ENCODE measurements at places on chromosomes 11 and 22.

DNA sequence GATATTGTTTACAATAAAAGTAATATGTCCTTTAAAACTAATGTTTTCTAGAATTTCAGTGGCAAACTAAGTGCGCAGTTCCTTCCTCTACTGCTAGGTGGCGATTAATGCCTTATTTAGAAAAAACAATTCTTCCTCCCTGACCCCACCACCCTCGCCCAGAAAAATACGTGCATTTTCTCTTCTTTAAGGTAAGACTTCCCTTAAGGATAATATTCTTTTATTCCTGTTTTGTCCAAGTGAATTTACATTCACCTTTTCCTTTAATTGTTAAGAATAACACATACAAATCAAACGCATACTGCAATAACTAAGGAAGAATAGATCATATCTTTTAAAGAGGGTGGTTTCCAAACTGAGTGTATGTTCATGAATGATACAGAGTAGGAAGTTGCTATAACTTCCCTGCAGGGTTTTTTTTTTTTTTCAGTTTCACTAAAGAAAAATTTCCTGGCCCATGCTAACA, 17.0 kb upstream of the PSMA1 start:
- H3K27ac ChIP-seq = peak overlapping the region; percentile 88
- peak; percentile 14 for DNase-seq
- no peaks in the 10 kb centered on the region for H3K27me3 ChIP-seq
- peaks cover 41% of the 10 kb centered on the region for H3K4me1 ChIP-seq

- peaks cover 57% of the 10 kb centered on the region for H3K36me3 ChIP-seq
- peak; percentile 52 for DNase-seq
- H3K4me3 ChIP-seq = no peak overlapping the region
- no peaks in the 10 kb centered on the region for H3K27me3 ChIP-seq
- H3K4me1 ChIP-seq = peaks cover 45% of the 10 kb centered on the region
These were observed 40.7 kb downstream of the SFI1 start for GRCh38 chr22:31537019-31537535.

- H3K4me3 ChIP-seq = no peak overlapping the region
- H3K4me1 ChIP-seq = peaks cover 18% of the 10 kb centered on the region
- no peak for DNase-seq
- no peak overlapping the region for H3K27ac ChIP-seq
- peaks cover 49% of the 10 kb centered on the region for H3K36me3 ChIP-seq
These were observed 56.5 kb downstream of the PDHX start for GRCh38 chr11:34972892-34973291.

DNA sequence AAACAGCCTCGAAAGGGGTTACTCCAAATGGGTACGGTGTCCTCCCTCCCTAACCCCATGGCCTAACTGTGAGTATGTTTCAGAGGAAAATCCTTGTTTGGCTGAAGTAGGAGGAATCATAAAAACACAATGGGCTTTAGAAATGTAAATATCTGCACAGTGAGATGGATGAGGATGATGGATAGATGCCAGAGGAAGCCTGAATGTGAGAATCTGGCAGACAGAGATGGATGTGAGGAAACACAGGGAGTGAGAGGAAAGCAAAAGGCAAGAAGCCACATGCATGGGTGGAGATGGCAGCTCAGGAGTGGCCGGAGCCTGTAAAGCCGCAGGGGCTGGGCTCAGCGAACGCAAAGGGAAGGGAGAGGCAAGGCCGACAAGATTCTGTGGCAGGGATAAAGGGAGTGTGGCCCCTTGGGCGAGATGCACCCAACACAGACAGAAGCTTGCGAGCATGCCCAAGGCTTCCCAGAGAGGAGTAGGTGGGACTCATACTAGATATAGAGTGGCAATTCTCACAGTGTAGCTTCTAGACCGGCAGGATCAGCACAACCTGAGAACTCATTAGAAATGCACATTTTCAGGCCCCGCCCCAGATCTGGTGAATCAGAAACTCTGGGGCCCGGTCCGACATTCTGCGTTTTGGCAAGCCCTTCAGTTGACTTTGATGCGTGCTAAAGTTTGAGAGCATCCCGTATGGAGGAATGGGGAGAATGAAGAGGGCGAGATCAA, 237.3 kb upstream of the CADM1 start:
- H3K27ac ChIP-seq = no peak overlapping the region
- DNase-seq = no peak
- no peaks in the 10 kb centered on the region for H3K36me3 ChIP-seq
- no peaks in the 10 kb centered on the region for H3K27me3 ChIP-seq

DNA sequence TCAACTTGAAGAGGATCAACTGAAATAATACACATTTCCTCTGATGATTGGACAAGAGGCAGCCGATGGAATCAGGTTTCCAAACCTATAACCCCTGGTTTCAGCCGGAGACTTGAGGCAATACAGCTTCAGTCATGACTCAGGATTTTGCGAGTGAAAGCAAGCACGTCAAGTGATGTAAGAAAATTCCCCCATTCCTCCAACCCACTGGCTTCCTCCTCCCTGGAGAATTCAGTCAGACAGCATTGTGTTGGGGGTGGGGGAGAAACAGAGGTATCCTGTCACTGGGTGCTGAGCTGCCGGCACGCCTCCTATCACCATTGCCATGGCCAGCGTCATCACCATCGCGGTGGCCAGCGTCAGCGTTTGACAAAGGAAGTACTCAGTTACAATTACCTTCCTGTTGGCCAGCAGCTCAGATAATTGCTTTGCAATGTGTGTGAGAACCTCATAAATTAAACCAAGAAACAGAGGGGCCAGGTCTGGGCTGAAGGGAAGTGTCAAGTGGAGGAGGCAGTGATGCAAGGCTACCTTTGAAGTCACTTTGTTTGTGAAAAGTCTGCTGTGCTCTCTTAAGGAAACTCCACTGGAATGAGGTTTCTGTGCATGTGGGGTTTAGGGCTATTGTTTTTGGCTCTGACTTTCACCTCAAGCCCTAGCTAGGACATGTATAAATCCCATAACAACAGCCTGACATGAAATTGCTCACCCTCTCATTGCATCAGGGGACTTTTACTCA, 50.2 kb downstream of the LIF start:
- H3K4me3 ChIP-seq = peak overlapping the region; percentile 29
- peak overlapping the region; percentile 90 for H3K27ac ChIP-seq
- H3K27me3 ChIP-seq = no peaks in the 10 kb centered on the region
- H3K36me3 ChIP-seq = peaks cover 6% of the 10 kb centered on the region
- peak; percentile 38 for DNase-seq
- peaks cover 57% of the 10 kb centered on the region for H3K4me1 ChIP-seq

DNA sequence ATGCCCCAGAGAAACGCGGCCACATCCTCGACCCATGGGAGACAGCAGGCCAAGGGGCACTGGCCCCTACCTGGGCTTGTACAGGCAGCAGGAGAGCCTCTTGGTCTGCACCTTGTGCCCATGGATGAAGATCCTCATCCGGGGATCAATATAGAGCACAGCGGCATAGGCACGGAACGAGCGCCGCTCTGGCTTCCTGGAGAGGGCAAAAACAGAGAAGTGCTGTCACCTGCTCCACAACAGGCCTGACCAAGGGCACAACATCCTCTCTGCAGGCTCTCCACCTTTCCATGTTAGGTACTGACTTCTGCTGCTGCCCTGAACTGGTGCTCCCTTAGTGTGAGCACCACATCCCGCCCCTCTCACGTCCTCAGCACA, 27.2 kb downstream of the MORC2 start:
- peak; percentile 11 for DNase-seq
- H3K4me1 ChIP-seq = peaks cover 70% of the 10 kb centered on the region
- H3K27ac ChIP-seq = peak overlapping the region; percentile 78
- no peaks in the 10 kb centered on the region for H3K27me3 ChIP-seq
- no peak overlapping the region for H3K4me3 ChIP-seq

- H3K27ac ChIP-seq = no peak overlapping the region
- peaks cover 2% of the 10 kb centered on the region for H3K4me1 ChIP-seq
- H3K4me3 ChIP-seq = no peak overlapping the region
- DNase-seq = no peak
- no peaks in the 10 kb centered on the region for H3K27me3 ChIP-seq
- H3K36me3 ChIP-seq = peaks cover 5% of the 10 kb centered on the region
These were observed 5.8 kb upstream of the HMBS start for GRCh38 chr11:119078675-119079420.

GRCh38 chr11:109697140-109697843, 275.3 kb downstream of the C11orf87 start:
- DNase-seq = no peak
- H3K27ac ChIP-seq = no peak overlapping the region
- no peaks in the 10 kb centered on the region for H3K4me1 ChIP-seq
- no peak overlapping the region for H3K4me3 ChIP-seq
- peaks cover 5% of the 10 kb centered on the region for H3K27me3 ChIP-seq

DNA sequence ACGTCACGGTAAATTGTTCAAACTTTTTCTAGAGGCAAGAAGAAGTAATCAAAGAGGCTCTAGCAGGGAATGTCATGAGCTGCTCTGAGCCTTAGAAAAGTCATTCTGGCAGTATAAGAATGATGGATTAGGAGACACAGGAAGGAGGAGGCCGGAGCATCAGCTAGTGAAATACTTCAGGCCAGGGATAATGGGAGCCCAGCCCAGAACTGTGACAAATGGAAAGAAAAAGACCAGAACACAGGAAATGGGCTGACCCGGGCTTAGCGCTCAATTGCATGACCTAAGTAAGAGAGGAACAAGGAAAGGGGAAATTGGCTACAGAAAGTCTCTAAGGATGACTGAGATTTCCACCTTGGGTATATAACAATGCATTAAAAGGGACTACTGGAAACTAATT, 108.6 kb downstream of the LARGE1 start:
- H3K36me3 ChIP-seq = no peaks in the 10 kb centered on the region
- H3K27me3 ChIP-seq = peaks cover 15% of the 10 kb centered on the region
- H3K4me3 ChIP-seq = no peak overlapping the region

DNA sequence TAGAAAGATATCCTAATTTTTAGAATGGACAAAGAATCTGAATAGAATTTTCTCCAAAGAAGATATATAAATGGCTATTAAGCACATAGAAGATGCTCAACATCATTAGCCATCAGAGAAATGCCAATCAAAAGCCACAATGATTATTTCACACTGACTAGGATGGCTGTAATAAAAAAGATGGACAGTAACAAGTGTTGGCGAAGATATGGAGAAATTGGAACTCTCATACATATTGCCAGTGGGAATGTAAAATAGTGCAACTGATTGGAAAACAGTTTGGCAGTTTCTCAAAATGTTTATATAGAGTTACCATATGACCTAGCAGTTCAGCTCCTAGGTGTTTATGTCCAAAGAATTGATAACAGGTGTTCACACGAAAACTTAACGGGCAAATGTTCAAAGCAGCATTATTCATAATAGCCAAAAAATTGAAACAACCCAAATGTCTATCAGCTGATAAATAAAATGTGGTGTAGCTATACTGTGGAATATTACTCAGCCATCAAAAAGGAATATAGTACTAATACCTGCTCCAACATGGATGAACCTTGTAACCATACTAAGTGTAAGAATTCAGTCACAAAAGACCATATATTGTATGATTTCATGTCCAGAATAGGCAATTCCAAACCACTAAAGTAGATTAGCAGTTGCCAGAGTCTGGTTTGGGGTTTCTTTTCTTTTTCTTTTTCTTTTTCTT, 29.7 kb downstream of the ART5 start:
- peaks cover 12% of the 10 kb centered on the region for H3K4me1 ChIP-seq
- no peak overlapping the region for H3K27ac ChIP-seq
- H3K27me3 ChIP-seq = peaks cover 13% of the 10 kb centered on the region

DNA sequence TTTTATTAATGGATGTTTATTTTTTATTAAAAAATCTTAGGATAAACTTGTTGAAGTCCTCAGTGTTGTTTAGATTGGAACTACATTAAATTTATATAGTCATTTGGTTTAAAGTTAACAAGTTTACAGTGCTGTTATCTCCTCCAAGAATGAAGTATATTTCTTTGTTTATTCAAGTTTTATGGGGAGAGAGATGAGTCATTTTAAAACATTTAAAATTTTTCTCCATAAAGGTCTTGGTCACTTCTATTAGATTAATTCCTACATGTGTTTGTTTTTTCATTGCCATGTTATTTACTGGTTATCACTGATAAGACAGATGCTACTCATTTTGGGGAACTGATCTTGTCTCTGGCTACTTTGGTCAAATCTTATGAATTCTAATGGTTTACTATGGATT, 429.6 kb downstream of the METTL15 start:
- DNase-seq = no peak
- H3K27ac ChIP-seq = no peak overlapping the region
- H3K36me3 ChIP-seq = no peaks in the 10 kb centered on the region
- no peaks in the 10 kb centered on the region for H3K4me1 ChIP-seq
- no peak overlapping the region for H3K4me3 ChIP-seq

All from activated naive CD8-positive, alpha-beta T cell treated with anti-CD3 and anti-CD28 coated beads for 36 hours (primary cell).